ENCODE measurements at places on chromosomes 2 and 18.

DNA sequence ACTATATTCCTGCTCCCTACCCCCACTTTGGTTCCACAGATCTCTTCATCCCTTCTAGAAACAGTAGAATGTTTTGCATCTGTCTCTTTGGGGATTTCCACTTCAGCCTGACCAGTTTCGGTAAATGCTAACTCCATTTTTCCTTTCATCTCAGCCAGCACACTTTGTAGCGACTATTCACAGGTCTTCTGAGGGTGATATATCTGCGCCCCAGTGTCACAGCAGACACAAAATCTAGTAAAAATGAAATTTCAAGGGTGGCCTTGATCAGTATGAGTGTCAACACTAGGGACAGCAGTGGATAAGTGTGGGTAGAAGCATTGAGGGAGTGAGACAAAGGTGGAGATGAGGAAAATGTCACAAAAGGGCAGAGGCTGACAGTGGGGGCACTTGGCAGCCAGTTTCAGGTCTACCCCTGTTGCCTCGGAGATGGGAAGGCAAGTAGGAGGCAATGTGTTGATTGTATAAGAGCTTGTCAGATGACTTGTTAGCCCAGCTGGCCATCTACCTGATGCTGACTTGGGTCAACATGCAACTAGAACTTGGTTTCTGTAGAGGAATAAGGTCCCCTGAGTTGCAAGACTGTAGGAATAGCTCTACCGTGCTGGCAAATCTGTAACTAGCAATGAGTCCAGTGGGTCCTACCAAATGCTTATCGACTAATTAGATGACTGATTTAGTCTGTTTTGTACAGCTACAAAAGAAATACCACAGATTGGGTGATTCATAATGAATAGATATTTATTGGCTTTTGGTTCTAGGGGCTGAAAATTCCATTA is 60.7 kb downstream of the CXCR4 start:
- DNase-seq, result no peak

- DNase-seq, result no peak
These were observed 7.2 kb upstream of the SIX3 start for GRCh38 chr2:44934038-44934982.

GRCh38 chr2:26623541-26624495 is 17.3 kb downstream of the CIB4 start:
- no peak for DNase-seq

GRCh38 chr2:215811003-215811402 is 202.3 kb downstream of the MREG start:
- no peak for DNase-seq

- DNase-seq, result no peak
These were observed 22.9 kb downstream of the ACVR1 start for GRCh38 chr2:157853211-157853610.

- DNase-seq, result no peak
These were observed 69.9 kb upstream of the MCFD2 start for GRCh38 chr2:46985512-46985911.

GRCh38 chr2:120817136-120817955 is 81.7 kb downstream of the GLI2 start:
- no peak for DNase-seq

- no peak for DNase-seq
These were observed 14.6 kb downstream of the ZEB2 start for GRCh38 chr2:144505245-144505831.

DNA sequence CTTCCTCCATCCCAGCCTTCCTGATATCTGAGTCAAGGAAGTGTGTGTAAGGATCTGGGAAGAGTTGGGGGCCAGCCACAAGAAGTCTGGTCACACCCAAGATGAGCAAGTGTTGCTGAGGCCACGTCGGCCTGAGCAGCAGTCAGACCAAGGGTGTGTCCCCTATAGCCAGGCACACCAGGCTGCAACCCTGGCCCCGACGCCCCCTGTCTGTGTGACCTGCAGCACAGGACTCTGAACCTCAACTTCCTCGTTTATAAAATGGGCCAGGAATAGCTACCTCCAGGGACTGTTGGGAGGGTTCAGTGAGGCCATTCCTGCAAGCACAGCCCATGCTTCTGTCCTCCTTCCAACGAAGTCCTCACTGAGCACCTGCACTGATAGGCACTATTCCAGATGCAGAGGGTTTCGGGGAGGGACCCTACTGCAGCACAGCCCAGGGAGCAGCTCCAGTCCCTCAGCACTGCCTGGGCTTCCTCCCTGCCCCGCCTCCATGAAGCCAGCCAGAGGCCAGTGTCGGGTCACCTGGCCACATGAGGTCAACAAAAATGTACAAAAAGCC is 13.3 kb downstream of the LIMS2 start:
- DNase-seq, result peak; percentile 25

GRCh38 chr18:58268849-58269248 is 224.8 kb downstream of the NEDD4L start:
- no peak for DNase-seq

DNA sequence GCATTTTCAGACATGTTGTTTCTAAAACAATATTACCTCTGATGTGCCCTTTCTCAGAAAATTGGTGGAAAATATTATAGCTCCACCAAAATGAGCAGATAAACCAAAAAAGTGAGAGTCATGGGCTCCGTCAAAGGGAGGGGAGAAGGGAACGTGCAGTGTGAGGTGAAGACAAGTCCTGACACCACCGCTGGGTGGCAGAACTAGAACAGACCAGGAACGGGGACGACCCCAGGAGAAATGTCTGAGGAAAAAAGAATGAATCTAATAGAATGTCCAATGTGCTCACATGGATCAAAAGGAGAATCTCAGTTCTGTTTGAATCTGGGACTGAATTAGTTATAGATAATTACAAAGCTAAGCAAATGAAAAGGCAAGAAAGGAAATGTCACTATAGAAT is 22.6 kb upstream of the BCL2 start:
- no peak for DNase-seq

- DNase-seq, result no peak
These were observed 26.8 kb downstream of the DIS3L2 start for GRCh38 chr2:231988179-231988866.

- DNase-seq, result peak; percentile 37
These were observed 23.8 kb downstream of the HDAC4 start for GRCh38 chr2:239376942-239377531.

GRCh38 chr2:71991397-71991796 is 156.3 kb downstream of the CYP26B1 start:
- DNase-seq, result no peak

- DNase-seq, result no peak
These were observed 60.9 kb downstream of the C18orf63 start for GRCh38 chr18:74376523-74376922.

DNA sequence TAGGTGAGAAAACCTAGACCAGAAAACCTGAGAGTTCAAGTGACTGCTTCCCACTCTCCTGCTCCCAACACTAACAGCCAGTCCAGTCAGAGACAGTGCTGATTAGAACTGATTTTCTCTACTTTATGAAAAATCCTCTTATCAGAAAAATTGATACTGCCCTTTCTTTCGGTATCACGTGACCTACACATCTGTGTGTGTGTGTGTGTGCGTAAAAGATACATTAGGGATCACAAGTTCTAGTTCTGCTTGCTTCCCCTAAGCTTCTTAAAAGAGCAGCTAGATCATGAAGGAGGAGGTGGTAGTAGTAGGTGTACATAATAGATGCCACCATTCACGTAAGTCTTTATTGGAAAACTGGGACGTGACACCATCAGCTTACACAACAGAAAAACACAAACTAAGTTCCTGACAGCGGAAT is 1.5 kb downstream of the ARL5A start:
- DNase-seq, result no peak

GRCh38 chr2:36734304-36734703 is 37.8 kb downstream of the VIT start:
- DNase-seq, result no peak

DNA sequence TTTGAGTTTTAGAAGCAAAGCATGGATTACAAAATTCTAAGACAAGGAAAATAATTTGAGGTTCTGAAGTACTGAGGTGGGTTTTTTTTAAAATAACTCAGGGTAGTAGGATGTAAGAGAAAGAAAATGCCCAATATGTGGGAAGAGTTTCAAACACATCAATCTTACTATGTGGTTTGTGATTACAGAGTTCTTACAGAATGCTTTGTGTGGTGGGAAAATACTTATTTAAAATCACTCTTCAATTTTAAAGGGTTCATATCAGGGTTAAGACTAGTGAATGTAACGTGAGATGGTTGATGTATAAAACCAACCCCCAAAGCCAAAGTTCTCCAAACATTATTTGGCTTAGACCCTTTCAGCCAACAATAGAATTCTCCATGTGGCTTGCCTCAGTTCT is 173.5 kb downstream of the UBE2E3 start:
- DNase-seq, result no peak

DNA sequence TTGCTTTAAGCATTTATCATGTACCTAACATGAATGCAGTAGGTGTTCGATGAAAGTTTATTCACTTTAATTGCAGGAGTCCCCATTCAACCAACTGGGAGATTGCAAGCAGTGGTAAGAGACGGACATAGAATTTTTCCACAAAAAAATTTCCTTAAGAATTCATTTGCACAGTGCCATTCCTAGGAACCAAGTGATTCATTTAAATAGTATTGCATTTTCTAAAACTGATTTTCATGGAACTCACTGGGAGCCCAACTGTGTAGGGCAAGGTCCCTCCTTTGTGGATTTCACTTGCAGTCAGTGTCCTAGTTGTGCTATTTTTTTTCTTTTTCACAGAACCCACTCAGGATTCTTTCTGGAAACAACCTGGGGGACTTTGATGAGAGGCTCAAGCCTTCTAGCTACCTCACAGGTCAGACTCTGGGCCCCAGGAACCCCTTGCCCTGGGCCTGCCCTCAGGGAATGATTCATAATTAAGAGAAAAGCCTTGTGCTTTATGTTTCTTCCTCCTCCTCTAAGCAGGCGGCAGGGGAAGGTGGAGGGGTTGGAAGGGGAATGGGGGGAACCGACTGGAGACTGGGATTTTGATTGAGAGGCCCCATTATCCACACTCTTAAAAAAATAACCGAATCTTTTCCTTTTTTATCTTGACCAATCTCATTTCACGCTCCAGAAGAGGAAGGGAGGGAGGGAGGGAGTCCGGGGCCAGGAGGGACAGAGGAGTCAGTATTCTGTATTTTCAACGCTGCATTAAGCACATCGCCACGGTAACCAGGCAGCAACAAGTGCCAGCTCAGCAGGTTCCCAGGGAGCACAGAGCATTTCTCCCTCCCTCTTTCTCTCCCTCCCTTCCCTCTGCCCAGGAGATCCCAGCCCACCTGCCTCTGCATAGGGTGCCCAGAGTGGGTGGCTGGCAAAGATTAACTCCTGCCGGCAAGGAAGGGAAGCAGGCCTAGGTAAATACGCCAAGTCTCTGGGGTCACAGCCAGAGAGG is 51.8 kb downstream of the PSD4 start:
- no peak for DNase-seq

GRCh38 chr18:4068552-4069158 is 386.5 kb downstream of the DLGAP1 start:
- DNase-seq, result peak; percentile 37

- no peak for DNase-seq
These were observed 753.2 kb downstream of the ADCYAP1 start for GRCh38 chr18:1657876-1658275.

DNA sequence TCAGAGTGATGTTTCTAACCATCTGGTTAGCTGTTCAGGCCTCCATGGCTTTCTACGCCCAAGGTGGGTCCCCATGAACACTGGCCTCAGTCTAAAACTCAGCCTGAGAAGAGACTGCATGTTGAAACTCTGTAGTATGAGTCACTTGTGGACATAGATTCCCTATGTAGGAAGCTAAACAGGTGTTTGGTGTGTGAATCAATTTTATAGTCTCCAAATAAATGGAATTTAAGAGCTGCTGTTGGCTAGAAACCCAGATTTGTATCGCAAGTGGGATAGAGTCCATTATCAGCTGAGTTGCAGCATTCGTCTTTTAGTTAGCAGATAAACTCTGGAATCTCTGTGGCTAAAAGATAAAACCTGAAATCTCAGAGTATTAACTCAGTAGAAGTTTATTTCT is 131.4 kb downstream of the KCNS3 start:
- DNase-seq, result no peak

- peak; percentile 50 for DNase-seq
These were observed 1.3 kb downstream of the ATP8B1 start for GRCh38 chr18:57801761-57802212.

- DNase-seq, result no peak
These were observed 6.5 kb downstream of the RBBP8 start for GRCh38 chr18:22939649-22940048.

- no peak for DNase-seq
These were observed 25.7 kb downstream of the CYP27C1 start for GRCh38 chr2:127194447-127194846.

DNA sequence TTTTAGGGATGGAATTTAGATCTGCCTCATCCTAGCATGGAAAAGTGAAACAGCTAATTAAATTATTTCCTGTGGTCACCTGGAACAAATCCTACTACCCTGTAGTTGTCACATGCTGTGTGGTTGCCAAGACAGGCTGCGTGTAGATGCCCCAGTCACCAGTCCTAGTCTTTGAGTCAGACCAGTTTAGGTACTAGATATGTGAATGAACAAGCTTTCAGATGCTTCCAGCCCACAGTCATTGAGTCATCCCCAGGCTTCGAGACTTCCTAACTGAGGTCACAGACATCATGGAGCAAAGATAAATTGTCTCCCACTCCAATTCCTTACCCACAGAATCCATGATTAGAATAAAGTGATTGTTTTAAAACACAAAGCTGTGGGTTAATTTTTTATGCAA is 35.8 kb upstream of the GRB14 start:
- DNase-seq, result no peak

- no peak for DNase-seq
These were observed 82.6 kb downstream of the MBP start for GRCh38 chr18:77049938-77050337.

DNA sequence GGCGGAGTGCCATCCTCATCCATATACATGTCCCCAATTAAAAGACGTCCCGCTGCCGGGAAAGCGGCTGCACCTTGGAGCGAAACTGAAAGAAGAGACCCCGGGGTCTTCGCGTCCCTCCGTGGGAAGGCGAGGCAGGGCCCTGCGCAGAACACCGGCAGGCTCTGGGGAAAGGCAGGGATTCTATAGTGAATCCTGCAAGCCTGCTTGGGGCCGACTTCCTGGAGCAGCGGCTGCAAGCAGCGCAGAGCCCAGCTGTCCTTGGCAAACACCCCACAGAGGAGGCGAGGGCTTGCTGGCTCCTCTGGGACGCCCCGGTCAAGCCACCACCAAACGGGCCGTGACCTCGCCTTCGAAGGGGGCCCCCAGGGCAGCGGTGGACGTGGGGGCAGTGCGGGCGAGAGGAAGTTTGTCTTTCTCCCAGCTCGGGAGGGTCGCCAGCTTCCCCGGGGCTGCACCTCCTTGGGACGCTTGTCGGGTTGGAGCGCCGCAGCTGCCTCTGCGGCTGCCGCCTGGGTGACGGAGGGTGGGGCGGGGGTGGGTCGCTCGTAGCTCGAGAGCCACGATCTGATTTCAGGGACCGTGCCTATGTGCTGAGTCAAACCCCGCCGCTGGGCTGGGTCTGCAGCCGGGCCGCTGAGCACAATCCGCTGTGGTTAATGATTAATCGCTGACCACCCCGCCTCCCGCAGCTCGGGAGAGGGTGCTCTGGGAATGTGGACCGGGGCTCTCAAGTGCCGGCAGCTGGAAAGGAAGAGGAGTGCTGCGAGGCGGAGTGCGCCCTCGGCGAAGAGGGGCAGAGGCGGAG is 486 bp upstream of the GPR39 start:
- DNase-seq, result peak; percentile 94

GRCh38 chr2:132975193-132976105 is 305.4 kb upstream of the LYPD1 start:
- no peak for DNase-seq
